ENCODE measurements at places on chromosomes 5 and 9.

DNA sequence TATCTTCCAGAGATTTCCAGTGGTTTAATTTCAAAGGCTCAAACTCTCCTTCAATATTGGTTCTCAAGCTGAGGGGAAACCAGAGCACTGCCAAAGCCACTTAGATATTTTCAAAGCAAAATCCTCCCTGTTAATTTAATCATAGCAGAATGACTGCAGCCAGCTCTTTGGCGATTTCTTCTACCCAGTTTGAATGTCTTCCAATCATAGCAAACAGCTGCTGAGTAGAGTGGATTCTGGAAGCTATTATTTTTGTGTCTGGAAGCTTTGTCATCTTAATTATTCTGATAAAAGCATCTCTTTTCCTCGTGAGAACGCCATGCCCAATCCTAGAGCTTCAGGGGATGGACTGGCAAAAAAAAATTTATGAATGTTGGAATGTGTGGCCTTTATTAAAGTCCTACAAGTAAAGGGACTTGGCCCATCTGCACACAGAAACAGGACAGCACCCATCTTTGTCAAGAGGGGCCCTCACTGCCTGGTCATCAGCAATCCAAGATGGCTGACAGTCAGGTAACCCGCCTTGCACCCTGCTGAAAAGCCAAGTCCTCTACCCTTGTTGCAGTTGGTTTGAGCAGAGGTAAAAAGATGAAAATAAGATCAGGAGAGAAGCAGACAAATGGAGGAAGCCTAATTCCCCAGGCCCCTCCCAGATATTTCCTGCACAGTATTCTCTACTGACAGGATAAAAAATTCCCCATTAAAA is 125.1 kb downstream of the SUSD1 start:
- DNase-seq, result no peak

DNA sequence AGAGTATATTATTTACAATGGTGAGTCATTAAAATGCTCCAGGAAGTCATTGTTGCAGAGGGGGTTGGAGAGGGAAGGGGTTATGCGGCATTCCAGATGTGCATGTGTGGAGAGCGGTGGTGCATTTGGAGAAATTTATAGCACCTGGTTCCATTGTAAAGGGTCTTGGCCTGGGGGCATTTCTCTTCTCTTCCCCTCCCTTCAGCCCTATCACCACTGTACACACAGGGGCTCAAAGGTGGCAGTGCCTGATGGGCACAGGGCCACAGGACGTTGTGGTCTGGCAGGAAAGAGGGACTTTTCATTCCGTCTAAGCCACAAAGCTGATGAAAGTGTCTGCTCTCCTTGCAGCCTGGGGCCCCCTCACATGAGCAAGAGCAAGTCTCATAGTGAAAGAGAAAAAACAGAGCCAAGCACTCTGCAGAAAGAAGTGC is 442.4 kb upstream of the ZNF462 start:
- DNase-seq, result peak; percentile 28

DNA sequence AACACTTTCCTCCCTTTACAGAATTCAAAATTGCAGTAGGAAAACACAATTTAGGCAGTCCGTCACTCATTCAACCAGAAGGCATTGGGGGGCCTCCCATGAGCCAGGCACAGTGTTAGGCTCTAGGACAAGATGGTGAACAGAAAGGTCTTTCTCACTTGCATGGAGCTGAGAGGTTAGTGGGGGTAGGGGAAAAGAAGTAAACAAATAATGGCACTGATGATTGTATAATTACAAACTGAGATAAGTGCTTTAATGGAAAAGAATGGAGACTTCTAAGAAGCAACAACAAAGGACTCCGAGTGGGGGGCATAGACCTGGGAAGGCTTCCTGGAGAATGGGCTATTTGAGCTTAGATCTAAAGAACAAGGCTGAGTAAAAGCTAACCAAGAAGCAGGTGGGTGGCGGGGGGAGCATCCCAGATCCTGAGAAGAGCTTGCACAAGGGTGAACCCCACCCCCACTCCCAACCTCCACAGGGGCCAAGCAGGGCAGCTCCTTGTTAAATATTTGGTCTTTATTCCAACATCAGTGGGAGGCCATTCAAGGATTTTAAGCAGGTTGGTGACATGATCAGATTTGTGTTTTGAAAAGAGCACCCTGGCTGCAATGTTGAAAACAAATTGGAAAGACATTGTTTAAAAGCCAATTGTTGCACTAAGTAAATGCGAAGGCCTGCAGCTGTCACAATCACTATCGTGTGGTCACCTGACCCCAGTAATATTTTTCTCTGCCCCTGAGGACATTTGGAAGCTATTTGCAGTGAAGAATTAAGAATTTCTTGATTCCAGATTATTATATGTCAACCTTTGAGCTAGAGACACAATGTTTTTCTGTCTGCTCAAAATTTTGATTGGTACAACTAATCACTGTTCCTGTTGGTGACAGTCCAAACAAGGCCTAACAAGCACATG is 73.9 kb upstream of the EFNA5 start:
- no peak for DNase-seq

DNA sequence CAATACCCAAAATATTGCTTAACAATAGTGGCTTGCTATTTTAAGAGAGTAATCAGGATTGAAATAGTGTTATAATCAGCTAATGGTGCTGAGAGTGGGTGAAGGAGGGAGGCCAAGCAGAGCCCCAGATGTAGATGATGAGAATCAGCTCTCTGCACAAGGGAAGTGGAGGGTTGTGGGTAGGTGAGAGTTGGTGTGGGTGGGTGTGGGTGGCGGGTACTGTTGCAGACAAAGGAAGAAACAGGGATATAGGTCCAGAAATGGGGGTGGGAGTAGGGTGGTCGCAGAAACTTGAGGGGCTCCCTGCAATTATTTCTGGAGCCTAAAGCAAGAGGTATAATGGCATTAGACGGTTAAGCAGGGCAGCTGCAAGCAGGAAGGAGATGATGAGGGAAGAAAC is 7.4 kb upstream of the ADCY2 start:
- no peak for DNase-seq

DNA sequence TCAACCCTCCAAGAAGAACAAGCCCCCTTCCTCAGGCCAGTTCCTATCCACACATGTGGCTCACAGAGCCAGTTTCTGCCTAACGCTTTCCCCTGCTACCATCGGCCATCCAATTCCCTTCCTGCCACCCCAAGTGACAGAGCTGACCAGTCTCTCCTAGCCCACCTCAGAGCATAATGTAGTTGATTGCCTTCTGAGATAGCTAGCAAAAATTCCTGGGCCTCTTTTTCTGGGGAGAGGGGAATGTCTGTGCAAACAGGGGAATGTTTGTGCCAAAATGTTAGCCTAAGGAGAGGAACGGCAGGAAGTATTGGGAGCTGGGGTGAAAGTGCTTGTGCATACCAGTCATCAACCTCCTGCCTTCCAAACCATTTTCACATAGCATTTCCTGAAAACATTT is 157.0 kb downstream of the PJA2 start:
- no peak for DNase-seq

GRCh38 chr5:173557123-173557903 is 59.1 kb downstream of the BOD1 start:
- no peak for DNase-seq

DNA sequence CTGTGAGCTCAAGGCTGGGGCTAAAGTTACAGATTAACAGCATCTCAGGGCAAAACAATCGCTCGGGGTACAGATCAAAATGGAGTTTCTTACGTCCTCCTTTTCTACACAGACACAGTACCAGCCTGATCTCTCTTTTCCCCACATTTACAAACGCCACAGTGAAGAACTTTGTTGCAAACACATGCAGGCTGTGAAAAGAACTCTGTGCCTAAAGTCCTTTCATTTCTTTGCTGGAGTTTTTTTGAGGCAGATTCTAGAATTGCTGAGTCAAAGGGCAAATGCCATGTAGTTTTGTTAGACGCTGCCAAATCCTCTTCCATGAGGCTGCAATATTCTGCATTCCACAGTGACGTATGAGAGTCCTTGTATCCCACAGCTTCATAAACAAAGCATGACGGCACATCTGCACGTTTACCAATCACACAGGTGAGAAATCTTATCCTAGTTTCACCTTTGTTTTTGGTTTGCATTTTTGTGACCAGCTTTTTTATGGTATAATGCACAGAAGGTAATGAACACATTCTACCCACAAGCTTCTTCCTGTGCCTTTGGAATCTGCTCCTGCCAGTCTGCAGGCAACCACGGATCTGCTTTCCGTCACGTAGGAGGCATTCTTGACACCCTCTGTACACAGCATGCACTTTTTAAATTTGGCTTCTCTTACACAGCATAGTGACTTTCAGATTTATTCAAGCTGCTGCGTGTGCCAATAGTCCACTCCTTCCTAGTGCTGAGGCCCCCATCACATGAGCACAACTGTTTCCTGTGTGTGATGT is 44.6 kb upstream of the LPCAT1 start:
- no peak for DNase-seq

GRCh38 chr9:120438836-120439546 is 141.0 kb downstream of the CDK5RAP2 start:
- peak; percentile 11 for DNase-seq

- peak; percentile 35 for DNase-seq
Measured at GRCh38 chr5:150562832-150563231, 54.9 kb downstream of the NDST1 start.

DNA sequence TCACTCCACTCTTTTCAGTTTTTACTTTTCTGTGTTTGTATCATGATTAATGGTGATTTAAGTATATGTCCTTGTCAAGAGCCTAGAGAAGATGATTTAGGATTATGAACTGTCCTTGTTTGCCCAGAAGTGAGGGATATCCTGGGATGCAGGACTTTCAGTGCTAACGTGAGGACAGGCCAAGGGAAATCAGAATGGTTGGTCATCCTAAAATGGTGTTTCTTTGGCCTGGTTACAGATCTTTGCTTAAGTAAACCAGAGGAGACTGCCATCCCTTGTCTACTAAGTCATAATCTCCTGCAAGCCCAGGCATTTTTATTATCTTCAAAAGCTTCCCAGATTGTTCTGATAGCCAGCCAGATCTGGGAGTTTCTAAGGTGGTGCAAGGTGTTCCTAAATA is 22.3 kb upstream of the DPYSL3 start:
- DNase-seq, result no peak

GRCh38 chr5:131463656-131464055 is 171.4 kb downstream of the RAPGEF6 start:
- DNase-seq, result no peak

DNA sequence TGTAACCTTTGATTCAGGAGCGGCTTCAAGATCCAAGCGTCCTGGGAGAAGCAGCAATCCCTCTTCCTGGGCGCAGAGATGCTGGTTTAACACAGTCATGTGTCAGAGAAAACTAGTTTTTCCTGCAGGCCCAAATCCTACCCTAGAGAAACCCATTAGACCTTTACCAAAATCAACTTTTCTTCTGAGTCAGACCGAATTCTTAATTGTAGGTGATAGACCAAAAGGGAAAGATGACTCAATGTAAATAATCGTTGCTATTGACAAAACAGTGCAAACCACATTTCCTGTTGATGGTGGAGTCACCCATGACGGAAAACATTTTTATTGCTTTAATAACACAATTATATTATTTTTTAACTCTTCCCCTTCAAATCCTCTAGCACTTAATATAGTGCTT is 40.1 kb downstream of the SLC1A1 start:
- DNase-seq, result peak; percentile 74

GRCh38 chr5:10109299-10109698 is 140.4 kb downstream of the ATPSCKMT start:
- DNase-seq, result no peak

DNA sequence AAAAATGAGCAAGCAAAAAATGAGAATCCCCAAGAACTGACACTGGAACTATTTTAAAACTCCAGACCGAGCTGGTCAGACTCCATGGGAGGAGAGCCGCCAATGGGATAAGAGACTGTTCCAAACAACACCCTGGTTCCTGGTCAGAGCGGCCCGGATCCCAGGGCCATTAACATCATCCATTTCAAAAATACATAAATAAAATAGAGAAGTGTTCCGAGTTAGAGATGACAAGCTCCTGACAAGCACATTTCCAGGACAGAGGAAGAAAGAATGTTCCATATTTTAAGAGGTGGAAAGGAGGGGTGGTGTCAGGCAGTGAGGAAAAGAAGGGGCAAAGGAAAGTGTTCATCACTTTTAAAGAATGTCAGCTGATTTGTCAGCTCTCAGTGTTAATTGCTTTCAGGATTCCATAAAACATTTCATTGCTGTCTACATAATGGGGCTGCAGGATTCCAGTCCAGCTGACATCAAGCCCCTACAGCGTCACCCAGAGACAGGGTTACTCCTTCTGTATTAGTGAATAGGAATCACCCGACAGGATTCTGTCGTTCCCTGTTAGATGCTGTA is 202.5 kb upstream of the TRIM32 start:
- DNase-seq, result no peak

DNA sequence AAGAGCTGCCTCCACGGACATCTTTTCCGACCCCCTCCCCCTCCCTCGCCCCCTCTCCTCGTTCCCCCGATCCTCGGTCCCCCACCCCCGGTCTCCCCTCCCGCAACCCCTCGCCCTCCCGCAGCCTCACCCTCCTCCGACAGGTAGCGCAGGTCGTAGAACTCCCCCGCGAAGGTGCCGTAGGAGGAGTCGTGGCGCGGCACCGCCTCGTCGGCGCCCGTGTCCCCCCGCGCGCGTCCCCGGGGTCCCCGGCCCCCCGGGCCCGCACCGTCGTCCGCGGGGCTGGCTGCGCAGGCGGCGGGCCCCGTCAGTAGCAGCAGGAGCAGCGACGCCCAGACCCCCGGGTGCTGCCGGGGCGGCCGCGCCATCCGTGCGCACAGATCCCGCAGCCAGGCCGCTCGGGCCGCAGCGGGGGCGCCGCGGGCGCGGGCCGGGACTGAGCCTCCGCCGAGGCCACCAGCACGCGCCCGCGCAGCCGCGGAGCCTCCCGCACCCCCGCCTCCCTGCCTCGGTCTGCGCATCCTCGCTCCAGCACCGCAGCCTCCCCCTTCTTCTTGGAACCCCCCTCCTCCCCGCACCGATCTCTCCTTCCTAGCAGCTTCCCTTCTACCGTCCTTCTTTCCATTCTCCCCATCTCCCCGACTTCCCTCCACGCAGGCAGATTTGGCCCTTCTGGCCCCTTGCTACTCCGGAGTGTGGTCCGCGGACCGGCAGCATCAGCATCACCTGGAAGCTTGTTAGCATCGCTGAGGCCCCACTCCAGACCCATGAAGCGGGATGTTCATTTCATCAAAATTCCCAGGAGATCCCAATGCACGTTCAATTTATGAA is at the start of gene FRRS1L:
Gene FRRS1L, minus strand, starts transcription at position 479 of the 831 bp plus-strand sequence. Its CDS starts 111 bp downstream, at position 368.
- no peak for DNase-seq

DNA sequence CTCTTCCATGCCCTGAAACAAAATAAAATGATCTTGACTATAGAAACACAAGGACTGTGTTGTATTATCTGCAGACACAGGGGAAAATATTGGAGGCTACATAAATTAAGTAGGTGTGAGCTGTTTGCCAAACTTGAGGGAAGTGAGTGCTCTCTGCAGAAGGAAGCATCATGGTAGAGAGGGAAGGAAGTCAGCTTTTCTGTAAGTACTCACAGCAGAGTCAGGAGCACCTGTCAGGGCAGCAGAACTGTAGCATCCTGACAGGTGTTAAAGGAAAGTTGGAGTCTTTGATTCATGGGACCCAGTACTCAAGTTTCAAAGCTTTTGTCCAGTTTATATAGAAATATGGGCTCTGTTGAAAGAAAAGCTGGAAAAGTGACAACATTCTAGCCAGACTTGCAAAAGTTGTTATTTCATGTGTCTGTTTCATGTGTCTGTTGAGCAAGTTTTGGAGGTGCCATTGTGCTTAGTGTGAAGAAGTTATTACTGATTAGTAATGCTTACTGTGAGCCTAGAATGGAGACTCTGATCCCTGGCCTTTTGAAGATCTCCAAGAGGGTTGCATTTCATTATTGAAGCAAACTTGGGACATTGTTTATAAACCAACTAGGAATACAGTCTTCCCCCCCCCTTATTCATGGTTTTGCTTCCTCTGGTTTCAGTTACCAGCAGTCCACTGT is 194.7 kb downstream of the SPATA31D1 start:
- no peak for DNase-seq

- peak; percentile 2 for DNase-seq
Measured at GRCh38 chr5:108345541-108346171, 36.2 kb downstream of the FBXL17 start.

GRCh38 chr5:151772029-151772845 is 483 bp downstream of the G3BP1 start:
- DNase-seq, result peak; percentile 4
